Fibroblast of lung (primary cell): ENCODE measurements at places on chromosomes 3 and 15. TPM values are rescaled to one million over a fixed set of nuclear protein-coding genes. Genes with fewer than 3 reads are reported as not detected.

The GP5 gene
- under 0.01 and 0.17 TPM in 2 replicates for total RNA-seq

The CAV3 gene
- total RNA-seq: not detected in 2 replicates

The PDZRN3 gene
- total RNA-seq: 47.5 and 56.3 TPM in 2 replicates

The DNAH12 gene
- under 0.01 and 0.17 TPM in 2 replicates for total RNA-seq

The EPHA6 gene
- total RNA-seq: under 0.01 TPM in 1 of 2 replicates, not detected in the other

The SLC12A8 gene
- total RNA-seq: 9.8 and 19.5 TPM in 2 replicates

The FETUB gene
- total RNA-seq: not detected in 2 replicates

The CYP1A2 gene
- total RNA-seq: not detected in 2 replicates

The NUP210 gene
- 0.26 and 0.33 TPM in 2 replicates for total RNA-seq

The NR2F2 gene
- 9.2 and 15.7 TPM in 2 replicates for total RNA-seq

The TRH gene
- not detected in 2 replicates for total RNA-seq

The MINAR1 gene
- 0.26 and 0.33 TPM in 2 replicates for total RNA-seq

The RCN2 gene
- 36.0 and 46.6 TPM in 2 replicates for total RNA-seq

The SCN5A gene
- 0.50 and 0.77 TPM in 2 replicates for total RNA-seq

The PPP2R3A gene
- 10.5 and 17.5 TPM in 2 replicates for total RNA-seq

The SPTBN5 gene
- total RNA-seq: 0.26 and 0.66 TPM in 2 replicates

The VGLL3 gene
- total RNA-seq: 41.1 and 53.7 TPM in 2 replicates

The C15orf62 gene
- under 0.01 and 0.17 TPM in 2 replicates for total RNA-seq

The ALPK3 gene
- 0.26 and 0.50 TPM in 2 replicates for total RNA-seq

The SUSD5 gene
- total RNA-seq: 0.51 and 2.3 TPM in 2 replicates
